ENCODE measurements at places on chromosomes 3 and 15.

DNA sequence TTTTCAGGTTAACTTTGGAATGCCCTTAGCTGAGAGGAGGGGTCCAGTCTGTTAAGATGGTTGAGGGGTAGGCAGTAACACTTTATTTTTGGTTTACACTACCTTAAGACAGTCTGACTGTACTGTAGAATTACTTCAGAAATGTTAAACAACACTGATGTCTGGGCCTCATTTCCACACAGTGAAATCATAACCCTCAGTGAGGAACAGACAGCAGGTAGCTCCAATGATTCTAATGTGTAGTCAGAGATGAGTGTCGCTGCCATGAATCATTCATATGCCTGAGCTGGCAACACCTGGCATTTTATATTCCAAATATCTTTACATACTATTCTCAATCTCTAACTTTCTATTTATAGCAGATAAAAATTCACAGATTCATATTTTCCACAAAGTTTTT lies 37.3 kb upstream of the POU1F1 start:
- DNase-seq = no peak

GRCh38 chr3:39038165-39038564 lies 13.6 kb downstream of the SCN11A start:
- no peak for DNase-seq

DNA sequence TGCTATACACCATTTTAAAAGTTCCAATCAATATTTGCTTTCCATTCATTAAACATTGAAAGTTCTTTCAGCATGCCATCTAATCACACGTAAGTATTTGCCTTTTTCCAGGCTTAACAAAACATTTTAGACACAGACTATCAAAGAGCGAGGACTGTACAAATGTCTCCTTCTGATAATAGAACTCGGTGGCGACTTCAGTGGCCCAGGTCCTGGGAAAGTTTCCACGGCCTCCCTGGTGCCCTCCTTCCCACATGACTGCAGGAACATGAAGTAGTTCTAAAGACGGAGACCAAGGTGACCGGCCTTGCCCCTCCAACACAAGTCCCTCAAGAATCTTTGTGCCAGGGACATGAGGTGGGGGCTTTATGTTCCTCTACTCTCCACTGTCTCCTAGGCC lies 174.6 kb upstream of the KBTBD8 start:
- DNase-seq = no peak

DNA sequence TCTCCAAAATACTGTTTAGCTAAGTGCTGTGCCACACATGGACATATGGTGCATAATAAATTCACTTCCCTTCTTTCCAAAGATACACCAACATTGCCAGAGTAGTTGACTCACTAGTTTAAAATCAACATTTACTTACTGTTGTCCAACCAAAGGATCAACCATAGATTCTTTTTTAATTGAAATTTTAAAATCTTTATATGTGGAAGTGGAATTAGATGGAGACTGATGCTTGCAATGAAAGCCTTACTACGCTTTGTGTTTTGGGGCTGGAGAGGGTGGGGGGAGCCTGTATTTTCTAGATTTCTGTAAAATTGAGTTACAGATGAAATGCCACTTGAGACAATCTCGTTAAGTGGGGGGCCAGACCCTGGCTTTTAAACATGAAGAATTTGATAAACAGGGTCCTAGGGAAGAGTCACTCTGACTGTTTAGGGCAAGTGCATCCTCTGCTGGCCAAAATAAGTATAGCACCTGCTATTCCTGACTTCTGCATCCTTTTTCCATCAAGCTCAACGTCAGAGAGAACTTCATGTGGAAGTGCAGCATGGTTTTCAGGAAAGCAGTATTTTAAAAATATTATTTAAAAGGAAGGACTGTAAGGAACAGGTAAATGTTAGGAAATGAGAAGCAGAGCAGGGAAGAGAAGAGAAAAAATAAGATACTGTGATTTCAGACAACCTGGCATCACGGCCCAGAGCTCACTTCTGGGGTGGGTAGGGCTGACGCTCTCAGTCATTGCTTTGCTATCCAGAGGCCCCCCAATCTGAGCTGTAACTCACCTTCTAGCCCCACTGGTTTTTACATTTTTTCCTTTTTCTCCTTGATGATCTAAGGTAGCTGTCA lies 76.7 kb downstream of the BOC start:
- DNase-seq = no peak

DNA sequence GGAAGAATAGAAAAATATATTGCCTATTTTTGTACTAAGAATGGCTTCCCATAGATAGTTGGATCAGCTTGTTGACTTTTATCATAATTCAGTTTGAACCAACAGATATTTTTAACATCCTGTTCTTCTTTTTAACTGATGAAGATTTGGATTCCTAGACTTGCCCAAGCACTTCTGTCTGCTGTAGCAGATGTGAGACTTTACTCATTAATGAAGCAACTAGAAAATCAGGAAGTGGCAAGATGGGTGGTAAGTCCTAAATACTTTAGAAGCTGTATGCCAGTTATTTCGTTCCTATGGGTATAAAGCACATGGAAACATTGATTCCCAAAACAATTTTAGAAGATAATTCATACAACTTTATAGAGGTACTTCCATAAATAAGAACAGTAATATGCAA lies 8.4 kb downstream of the PIGB start:
- DNase-seq = no peak

DNA sequence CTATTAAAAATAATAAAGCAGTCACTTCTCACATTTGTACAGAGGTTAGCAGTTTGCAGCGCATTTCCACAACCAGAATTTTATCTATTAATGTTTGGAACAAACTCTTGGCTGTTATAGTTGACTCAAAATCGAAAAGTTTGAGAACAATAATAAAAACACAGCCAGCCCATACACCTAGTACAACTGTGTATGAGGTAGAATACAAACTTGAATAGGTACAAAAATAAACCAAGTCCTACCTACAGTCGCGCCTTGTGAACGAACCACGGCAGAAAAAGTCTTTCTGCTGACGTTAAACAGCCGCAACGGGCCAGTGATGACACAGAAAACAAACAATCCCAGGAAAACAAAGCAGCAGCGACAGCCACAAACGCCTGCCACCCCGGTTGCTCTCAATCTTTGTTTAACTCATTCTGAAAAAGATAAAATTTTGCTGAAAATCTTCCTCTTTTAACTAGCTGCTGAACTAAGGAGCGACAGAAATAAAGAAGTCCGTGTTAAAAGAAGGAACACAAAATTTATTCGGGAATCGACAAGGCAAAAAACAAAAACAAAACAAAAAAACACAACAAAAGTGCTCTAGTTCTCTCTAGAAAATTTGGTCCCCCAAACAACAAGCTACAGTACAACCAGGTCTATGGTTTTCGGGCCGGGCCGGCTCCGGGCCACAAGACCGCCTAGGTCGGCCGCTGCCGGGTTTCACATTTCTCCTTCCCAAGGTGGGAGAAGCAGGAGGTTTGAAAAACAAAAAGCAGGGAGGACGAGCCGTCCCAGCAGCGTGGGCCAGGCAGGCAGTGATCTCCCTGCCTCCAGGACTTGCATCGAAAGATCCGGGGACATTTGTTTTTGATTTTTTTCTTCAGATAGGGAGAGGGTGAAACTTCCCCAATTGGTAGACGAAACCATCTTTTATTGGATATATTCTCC lies 2.9 kb downstream of the FOXL2 start:
- no peak for DNase-seq
